HL-60 (cell line): ENCODE measurements at places on chromosomes 3 and 15.

GRCh38 chr3:94101860-94102259, 39.0 kb downstream of the NSUN3 start:
- DNase-seq = no peak

- no peak for DNase-seq
Measured at GRCh38 chr3:7423995-7424394, 563.1 kb downstream of the GRM7 start.

DNA sequence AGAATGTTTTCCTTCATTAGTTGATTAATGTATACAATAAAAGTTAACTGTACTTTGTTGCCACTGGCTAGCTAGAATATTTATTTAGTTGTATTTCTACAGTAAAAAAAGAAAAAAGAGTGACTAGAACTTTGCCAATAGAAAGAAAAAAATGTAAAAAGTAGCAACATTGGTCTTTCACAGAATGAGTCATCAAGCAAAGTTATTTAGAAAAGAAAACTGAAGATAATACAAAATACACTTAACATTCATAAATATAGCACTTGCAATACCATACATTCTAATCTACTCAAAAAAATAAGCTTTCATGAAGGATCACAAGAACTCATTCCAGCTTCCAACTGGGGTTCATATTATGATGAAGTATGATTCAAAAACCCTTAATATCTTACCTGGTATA, 83.4 kb downstream of the AQR start:
- DNase-seq = no peak

DNA sequence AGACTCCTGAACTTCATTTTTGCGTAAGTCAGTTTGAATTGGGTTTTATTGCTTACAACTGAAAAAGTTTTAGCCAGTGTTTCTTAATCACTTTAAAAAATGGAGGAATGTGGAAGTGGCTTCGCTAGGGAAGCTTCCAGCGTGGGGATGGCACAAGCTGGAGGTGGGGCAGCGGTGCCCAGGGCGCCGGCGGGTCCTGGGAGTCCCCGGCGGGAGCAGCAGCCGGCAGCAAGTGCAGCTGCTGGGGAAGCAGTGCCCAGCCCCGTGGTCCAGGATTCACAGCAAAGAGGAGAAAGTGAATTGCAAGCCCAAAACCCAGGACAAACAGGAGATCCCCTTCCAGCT, 301.8 kb upstream of the PROK2 start:
- peak; percentile 52 for DNase-seq

DNA sequence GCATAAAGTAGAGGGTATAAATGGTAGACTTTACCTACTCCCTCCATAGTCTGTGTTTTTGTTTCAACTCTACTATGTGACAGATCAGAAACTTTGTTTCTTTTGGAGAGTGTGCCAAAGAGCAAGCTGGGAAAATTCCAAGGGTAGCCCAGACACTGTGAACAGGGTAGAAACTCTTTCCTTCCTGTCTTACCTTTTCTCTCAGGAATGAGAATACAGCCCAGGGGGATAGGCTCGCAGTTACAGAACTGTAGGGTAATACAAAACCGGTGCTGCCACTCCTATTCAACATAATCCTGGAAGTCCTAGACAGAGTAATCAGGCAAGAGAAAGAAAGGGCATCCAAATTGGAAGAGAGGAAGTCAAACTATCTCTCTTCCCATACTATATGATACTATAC, 256.3 kb downstream of the CPNE4 start:
- no peak for DNase-seq

- DNase-seq = no peak
Measured at GRCh38 chr3:87069971-87070370, 79.0 kb upstream of the VGLL3 start.
